ENCODE measurements at places on chromosomes 2 and 18.

GRCh38 chr2:237867465-237867864 lies 8.0 kb downstream of the RAMP1 start:
- no peak for DNase-seq

GRCh38 chr2:240686460-240686859 lies 3.8 kb upstream of the AQP12B start:
- no peak for DNase-seq

GRCh38 chr18:78526923-78527711 lies 452.5 kb upstream of the SALL3 start:
- DNase-seq, result no peak

DNA sequence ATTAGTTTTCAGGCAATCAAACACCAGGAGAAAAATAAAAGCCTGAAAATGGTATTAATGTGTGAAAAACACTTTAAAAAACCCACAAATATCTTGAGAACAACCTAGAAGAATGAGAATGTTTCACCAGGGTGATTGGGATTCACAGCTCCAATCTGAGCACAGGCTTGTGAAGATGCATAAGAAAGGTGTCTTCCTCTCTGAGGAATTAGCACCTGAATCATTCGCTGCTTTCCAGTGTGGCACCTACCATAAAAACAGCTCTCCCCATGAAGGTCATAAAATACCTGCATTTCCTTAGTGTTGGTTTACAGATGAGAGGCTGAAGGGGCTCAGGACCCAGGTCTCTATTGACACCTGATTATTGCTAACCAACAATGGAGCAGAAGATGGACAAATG lies 499.7 kb upstream of the KLHL29 start:
- no peak for DNase-seq

DNA sequence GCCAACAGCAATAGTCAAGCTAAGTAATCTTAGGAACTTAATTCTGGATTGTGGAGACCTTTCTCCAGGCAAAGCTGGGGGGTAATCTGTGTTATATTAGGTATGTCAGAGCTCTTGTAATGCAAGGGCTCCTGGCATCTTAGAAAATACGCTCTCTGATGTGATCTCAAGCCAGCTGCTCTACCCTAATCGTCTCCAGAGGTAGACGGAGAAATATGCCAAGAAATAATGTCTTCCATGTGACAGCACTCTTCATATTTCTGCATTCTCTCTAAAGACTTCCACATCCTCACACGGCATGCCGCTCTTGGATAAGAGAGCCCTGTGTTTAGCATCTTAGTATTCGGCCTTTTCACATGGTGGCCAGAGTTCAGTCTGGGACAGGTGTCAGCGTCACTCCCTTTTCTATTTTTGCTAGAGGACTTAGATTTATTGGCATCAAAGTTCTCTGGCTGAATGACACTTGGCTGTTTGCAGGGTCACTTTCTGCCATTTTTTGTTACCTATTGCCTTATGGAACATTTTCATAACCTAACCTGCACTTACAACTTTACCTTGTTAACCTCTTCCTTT lies 25.2 kb downstream of the CAPN13 start:
- no peak for DNase-seq

GRCh38 chr2:174254267-174254666 lies 5.9 kb upstream of the OLA1 start:
- DNase-seq, result no peak

- no peak for DNase-seq
Measured at GRCh38 chr2:178108176-178108575, 4.1 kb upstream of the RBM45 start.

DNA sequence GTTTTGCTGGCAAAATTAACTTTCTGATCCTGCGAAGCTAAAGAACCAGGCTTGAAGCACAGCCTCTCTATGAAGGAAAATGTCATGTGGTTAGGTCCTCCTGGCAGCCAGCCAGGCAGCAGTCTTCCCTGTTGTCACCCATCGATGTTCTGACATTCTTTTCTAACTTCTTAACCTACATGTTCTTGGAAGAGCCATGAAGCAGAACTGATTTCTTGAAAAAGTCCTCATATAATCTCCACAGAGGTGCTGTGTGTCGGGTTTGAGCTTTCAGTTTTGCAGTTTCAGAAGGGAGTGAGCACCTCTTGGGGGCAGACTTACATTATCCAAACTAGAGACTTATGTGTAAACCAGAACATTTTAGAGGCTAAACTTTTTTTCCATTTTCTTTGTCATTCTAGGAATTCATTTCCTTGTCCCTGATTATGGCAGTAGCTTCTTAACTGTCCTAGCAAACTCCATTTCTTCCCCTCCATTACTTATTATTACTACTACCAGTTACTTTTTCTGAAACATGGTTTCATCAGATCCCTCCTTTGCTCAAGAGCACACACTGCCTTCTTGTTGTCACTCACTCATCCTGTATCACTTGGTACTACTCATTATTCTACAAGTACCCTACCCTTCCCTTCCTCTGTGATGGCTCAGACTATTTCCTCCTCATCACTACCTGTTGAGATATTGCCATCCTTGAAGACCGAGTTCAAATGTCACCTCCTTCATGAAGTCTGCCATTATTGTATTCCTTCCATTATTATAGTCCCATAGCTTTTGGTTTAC lies 31.1 kb downstream of the DOK1 start:
- DNase-seq, result no peak

- no peak for DNase-seq
Measured at GRCh38 chr2:237603049-237603717, 12.6 kb upstream of the RAB17 start.

DNA sequence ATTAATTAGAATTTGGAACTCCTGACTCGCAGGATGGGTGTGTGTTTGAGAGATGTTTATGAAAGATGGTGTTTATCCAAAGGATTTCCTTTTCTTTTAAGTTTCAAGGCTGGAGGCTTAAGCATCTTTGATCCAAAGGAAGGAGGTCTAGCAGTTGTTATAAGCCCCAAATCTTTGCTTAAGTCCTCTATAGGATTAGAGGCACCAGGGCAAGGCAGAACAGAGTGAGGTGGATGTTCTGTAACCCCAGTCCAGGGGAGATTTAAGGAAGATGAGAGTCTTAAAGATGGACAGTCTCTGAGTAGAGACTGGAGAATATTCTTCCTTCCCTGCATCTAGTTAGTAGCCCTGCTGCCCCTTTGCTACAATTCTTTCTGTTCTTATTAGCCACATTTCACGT lies 17.5 kb downstream of the LBH start:
- DNase-seq, result no peak

DNA sequence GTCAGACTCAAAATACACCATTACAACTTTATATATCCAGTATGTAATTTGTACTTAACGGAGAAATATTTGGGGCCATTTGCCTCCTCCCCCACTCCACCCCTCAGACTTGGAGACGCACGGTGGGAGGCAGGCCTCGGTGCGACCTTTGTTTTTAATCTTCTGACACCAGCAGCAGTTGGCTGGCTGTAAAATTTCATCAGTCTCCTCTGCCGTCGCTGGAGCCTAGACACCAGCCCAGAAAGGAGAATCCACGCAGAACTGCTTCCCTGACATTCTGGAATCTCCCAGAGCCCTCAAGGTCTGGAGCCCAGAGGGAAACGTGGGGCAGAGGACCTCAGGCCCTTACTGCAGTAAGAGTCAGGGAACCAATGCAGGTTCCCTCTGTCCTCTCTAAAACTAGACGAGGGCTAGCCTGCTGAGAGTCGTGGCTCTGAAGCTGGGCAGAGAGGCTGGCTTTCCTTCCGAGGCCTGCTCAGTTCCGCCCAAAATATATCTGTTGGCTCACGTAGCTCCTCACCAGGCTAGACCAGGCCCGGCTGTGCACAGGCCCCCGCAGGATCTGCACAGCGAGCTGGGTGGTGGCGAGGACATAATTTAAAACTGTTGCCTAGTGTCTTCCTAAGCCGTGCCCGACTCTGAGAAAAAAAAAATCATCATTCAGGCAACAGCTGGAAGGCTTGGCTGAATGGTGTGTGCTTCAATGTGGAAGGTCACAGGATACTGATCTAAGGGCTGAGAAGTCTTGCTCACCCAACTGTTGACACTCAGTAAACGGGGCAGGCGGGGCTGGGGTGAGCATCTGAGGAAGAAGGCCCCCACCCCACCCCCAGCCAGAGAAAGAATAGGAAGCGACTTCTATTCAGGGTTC lies 40.4 kb downstream of the EN1 start:
- DNase-seq, result no peak

- DNase-seq, result no peak
Measured at GRCh38 chr2:203550266-203550665, 15.2 kb upstream of the RAPH1 start.

GRCh38 chr2:205695460-205695991 lies 13.2 kb downstream of the NRP2 start:
- DNase-seq, result no peak

DNA sequence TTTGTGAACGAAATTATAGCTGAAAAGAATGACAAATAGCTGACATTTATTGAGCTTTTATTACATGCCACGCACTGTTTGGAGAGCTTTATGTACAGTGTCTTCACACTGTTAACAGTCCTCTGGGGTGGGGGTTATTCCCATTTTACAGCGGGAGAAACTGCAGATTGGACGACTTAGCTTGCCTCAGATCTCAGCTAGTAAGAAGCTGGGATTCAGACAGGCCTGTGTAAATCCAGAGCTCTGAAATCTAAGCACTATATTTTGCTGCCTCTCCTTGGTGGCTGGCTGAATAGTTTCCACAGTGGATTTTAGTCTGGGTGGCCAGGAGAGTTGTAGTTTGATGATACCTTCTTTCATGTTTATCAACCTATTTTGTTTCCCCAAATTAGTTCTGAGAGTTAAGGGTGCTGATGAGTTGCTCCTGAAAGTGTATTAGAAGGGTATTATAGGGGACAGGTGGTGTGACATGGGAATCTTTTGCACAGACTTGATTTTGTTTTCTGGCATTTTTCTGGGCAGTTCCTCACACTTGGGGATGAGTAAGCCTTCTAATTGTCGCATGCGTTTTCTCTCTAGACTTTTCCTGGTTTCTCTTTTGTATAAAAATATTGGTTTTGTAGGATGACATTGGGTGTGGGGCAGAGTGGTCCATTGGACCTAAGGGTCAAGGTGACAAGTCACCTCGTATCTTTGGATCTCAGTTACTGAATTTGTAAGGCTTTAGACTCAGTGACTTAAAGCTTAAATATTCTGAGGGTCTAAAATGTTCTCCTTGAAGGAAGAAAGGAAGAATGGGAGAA lies 1.5 kb downstream of the ACSL3 start:
- no peak for DNase-seq

GRCh38 chr18:56841836-56842235 lies 190.7 kb downstream of the WDR7 start:
- DNase-seq, result no peak

- DNase-seq, result no peak
Measured at GRCh38 chr2:27304488-27305240, 3.6 kb downstream of the UCN start.

GRCh38 chr18:11591957-11592356 lies 17.4 kb upstream of the SLC35G4 start:
- no peak for DNase-seq

DNA sequence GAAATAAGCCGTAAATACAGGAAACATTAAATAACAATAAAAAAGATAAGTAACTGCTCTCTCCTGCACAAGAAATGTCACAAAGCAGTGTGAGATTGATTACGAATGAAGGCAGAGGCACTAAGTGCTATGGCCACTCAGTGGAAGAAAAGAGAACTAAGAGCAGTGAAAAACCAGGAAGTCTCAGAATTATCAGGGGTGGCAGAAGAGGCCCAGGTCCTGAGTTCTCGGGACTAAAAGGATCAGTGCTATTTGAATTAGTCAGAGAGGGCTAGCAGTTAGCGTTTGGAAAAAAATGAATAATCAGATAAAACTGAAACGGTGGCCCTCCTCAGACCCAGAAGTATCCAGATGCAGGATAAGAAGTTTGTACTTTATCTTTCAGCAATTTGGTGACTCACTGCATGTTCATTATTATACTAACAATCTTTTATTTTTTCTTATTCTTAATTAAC lies 367.1 kb downstream of the ZEB2 start:
- no peak for DNase-seq

- DNase-seq, result no peak
Measured at GRCh38 chr2:157989227-157989626, 112.4 kb upstream of the UPP2 start.

DNA sequence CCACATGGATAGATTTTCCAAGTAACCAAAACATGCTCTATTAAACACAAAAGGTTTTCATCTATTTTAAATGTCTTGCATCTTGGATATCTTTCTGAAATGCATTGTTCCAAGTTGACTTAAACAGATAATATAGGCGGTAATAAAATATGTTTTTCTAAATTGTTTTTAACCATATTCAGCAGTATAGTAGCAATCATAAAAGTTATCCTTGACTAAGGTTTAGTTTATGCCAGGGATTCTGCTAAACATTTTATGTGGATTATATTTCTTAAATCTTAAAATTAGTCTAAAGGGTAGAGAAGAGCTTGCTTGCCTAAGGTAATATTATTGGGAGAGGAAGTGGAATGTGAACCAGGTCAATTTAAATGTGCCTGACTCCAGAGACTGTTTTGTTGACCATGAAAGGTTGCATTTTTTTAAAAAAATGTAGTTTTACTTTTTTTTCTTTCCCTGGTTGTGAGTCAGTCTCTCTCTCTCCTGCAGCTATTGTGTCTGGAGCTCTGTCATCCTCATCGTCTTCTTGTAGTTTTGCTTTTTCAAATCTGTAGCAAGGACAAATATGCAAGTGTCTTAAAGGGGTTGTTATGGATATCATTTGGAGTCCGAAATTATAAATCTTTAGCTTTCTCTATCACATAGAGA lies 309.1 kb upstream of the COL3A1 start:
- no peak for DNase-seq

DNA sequence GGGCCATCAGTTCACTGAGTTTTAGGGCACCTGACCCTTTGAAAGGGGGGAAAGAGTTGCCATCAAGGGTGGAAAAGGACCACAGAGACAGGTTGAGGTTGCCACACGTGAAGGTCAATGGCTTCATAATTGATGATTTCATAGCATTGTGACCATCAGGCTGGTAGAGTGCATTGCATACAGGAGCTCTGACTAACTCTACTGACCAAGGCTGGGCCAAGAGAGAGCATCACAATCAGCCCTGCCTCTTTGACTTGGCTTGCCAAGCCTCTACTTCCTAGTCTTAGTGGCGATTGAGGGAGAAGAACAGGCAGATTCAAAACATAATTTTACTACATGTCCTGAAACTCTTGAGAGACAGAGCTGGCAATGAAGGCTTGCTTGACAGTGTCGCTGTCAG lies 5.8 kb upstream of the TNP1 start:
- DNase-seq, result no peak

- no peak for DNase-seq
Measured at GRCh38 chr2:227347117-227347516, 22.1 kb downstream of the MFF start.

DNA sequence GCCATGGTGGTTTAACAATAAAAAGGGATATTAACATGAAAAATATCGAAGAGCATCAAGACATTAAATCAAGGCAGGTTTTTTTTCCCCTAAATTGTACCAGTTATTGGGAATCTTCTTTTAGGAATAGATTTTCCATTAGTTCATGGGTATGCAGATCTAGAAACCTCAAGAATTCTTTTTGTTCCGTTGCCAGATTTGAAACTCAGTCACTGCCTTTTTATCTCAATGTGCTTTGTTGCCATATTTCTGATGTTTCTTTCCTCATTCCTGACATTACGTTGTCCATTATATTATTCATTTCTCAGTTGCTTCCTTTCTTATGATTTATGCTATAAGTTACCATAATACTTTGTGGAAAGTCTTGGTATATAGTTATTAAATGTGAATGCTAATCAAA lies 162.2 kb downstream of the CD226 start:
- DNase-seq, result no peak

- DNase-seq, result no peak
Measured at GRCh38 chr2:101012054-101012705, 10.1 kb downstream of the RPL31 start.

Measured in mesothelial cell of epicardium (in vitro differentiated cells).